ENCODE measurements at places on chromosomes 3 and 15.
A peak's percentile ranks its signal among the peaks of the same experiment; 100 is the strongest.

DNA sequence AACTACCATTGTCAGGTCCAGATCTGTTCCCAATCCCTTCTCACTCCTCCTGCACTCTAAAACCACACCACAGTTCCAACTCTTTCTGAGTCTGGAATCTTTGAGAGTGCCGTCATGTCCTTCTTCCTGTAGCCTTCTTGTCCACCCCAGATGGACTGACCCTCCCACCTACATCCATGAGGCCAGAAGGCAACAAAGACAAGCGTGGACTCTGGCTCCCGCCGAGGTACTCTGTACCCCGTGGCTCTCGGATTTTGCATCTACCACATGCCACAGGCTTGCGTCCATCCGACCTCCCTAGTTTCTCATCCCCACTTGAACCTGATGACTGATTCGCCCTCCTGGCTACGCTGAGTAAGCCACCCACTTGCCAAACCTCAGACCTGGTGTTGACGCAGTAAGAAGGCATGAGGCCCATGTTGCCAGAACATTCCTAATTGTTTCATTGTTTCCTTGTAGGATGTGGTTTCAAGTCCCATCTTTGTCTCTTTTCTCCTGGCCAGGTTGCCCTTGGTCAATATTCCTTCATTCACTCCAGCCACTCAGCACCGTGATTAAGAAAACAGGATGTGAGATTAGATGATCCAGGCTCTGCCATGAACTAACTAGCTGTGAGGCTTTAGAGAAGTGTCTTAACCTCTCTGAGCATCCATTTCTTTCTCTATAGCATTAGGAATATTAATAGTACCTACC, 1.1 kb upstream of the ZBTB38 start:
- peak overlapping the region; percentile 94 for H3K27ac ChIP-seq
- H3K27me3 ChIP-seq, result no peaks in the 10 kb centered on the region
- no peak for DNase-seq
- H3K36me3 ChIP-seq, result no peaks in the 10 kb centered on the region
- no peak overlapping the region for H3K4me3 ChIP-seq

- no peak for DNase-seq
- no peaks in the 10 kb centered on the region for H3K36me3 ChIP-seq
- H3K27ac ChIP-seq, result no peak overlapping the region
- no peaks in the 10 kb centered on the region for H3K27me3 ChIP-seq
- H3K4me1 ChIP-seq, result no peaks in the 10 kb centered on the region
- H3K4me3 ChIP-seq, result no peak overlapping the region
These were observed 10.3 kb downstream of the ACSBG1 start for GRCh38 chr15:78224023-78224411.

DNA sequence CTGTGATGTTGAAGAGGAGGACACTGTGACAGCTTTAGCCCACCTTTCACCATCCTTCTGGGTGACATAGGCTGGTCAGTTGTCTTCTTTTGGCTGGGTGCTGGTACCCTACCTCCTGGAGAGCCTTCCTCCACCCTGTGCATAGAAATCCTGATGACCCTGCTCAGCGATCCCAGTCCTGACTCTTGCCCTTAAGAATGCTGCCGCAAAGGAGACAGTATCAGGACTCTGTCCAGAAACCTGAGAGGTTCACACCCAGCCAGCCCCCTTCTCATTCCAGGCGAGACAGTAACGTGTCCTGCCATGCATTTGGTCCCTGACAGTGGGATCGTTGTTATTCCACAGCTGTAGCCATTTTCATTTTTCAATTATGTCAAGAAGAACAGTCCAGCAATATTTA, 312.8 kb upstream of the CHRM5 start:
- H3K27me3 ChIP-seq, result no peaks in the 10 kb centered on the region
- DNase-seq, result no peak
- no peaks in the 10 kb centered on the region for H3K4me1 ChIP-seq
- no peak overlapping the region for H3K27ac ChIP-seq

DNA sequence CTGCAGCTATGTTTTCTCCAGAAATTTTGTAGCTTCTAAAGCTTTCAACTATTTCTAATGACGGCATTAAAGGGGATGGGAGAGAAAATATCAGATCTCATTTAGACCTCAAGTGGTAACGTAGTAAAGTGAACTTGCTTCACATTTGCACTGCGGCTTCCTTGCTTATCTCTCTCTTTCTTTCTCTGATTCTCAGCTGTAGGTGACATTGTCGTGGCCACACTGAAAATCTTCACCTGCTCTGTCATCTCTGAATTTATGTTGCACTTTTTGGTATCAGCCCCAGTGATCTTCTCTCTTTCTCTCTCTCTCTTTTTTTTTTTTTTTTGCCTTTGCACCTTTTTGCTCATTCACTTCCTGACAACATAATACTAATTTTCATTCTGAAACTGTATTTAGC, 254.1 kb upstream of the SATB1 start:
- no peaks in the 10 kb centered on the region for H3K36me3 ChIP-seq
- H3K27ac ChIP-seq, result no peak overlapping the region
- H3K27me3 ChIP-seq, result no peaks in the 10 kb centered on the region

DNA sequence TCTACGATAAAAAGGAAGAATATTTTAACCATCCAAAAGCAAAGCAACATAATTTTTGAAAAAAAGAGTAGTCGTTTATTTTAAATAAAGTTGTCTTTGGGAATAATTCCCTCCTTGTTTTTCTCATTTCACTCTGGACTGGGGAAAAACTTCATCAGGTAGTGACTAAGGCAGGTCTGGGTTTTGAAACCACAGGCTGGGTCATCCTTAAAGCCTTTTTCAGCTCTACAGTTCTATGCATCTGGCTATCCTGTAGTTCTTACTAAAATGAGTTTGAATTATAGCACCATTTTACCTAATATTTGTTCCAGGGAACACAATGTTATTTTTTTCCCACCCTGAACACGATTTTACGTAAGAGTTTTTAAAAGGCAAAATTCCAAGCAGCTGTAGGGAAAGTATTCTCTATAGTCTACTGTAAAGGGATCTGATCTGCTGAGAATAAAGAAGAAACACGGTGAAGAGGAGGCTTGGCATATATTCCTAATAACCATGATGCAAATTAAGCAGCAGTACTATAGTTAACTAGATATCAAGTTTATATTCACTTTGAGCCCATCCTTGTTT, 107.7 kb downstream of the OSBPL10 start:
- H3K4me3 ChIP-seq, result no peak overlapping the region
- H3K27ac ChIP-seq, result no peak overlapping the region
- no peaks in the 10 kb centered on the region for H3K36me3 ChIP-seq
- no peak for DNase-seq
- H3K27me3 ChIP-seq, result no peaks in the 10 kb centered on the region
- H3K4me1 ChIP-seq, result peaks cover 8% of the 10 kb centered on the region

DNA sequence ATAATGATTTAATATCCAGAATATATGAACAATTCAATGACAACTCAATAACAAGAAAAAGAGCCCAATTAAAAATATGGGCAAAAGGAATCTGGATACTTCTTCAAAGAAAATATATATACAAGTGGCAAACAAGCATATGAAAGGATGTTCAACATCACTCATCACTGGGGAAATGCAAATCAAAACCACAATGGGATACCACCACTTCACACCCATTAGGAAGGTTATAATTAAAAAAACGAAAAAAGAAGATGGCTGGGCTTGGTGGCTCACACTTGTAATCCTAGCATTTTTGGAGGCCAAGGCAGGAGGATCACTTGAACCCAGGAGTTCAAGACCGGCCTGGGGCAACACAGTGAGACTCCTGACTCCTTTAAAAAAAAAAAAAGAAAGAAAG, 4.1 kb downstream of the CCDC12 start:
- DNase-seq, result no peak
- H3K36me3 ChIP-seq, result no peaks in the 10 kb centered on the region
- H3K4me1 ChIP-seq, result peaks cover 83% of the 10 kb centered on the region
- H3K27ac ChIP-seq, result no peak overlapping the region
- no peaks in the 10 kb centered on the region for H3K27me3 ChIP-seq
